Amniotic stem cell (primary cell): ENCODE measurements at places on chromosomes 12 and 14.
A peak's percentile ranks its signal among the peaks of the same experiment; 100 is the strongest.

GRCh38 chr12:76546889-76547288 lies 12.7 kb downstream of the OSBPL8 start:
- DNase-seq: no peak

GRCh38 chr12:14258575-14258940 lies 106.9 kb upstream of the ATF7IP start:
- no peak for DNase-seq

- DNase-seq: no peak
Measured at GRCh38 chr12:9625019-9625418, 17.3 kb upstream of the KLRB1 start.

DNA sequence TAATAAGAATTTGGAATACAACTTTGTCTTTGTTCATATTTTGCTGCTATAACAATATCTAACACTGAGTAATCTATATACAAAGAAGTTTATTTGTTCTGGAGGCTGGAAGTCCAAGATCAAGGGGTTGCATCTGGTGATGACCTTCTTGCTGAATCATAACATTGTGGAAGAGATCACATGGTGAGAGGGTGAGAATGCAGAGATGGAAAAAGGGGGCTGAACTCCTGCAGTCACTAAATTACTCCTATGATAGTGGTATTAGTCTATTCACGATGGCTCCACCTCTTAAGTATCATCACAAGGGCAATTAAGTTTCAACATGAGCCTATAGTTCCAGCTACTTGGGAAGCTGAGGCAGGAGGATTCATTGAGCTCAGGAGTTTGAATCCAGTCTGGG lies 4.5 kb upstream of the AKAP6 start:
- DNase-seq: no peak

DNA sequence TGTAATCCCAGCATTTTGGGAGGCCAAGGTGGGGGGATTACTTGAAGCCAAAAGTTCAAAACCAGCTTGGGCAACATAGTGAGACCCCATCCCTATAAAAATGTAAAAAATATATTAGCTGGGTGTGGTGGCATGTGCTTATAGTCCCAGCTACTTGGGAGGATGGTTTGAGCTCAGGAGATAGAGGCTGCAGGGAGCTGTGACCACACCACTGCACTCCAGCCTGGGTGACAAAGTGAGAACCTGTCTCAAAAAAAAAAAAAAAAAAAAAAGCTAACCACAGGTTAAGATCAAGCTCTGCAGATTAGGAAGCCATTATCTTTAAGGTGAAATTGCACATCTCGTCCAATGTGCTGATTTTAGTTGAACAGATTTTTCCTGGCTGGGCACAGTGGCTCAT lies 23.7 kb upstream of the CERS5 start:
- DNase-seq: no peak

- no peak for DNase-seq
Measured at GRCh38 chr12:116563262-116563661, 4.1 kb downstream of the MAP1LC3B2 start.

GRCh38 chr12:113658006-113658655 lies 186.5 kb upstream of the LHX5 start:
- DNase-seq: no peak

- DNase-seq: peak; percentile 4
Measured at GRCh38 chr12:15788233-15789219, 662 bp downstream of the EPS8 start.

DNA sequence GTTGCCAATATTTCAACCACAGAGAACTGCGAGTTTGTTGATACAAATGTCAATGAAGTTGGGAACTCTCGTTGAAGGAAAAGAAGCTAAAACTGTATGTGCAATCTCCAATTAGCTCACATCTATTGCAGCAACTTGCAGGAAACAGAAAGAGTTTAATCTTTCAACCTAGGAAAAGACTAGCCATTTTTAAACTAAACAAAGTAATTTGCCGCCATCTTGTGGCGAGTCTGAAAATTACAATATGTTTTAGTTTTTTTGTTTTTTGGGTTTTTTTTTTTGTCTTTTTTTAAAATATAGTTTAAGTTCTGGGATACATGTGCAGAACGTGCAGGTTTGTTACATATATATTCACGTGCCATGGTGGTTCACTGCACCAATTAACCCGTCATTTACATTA lies 131.2 kb upstream of the FOXG1 start:
- DNase-seq: no peak

- DNase-seq: no peak
Measured at GRCh38 chr14:54420478-54421142, 20.6 kb downstream of the CNIH1 start.
